NCI-H69 (cell line): ENCODE measurements at places on chromosomes 11 and 22.

- peak; percentile 92 for DNase-seq
Observed at GRCh38 chr11:118530683-118531596, at the start of gene TMEM25. TSS of gene TMEM25 (plus strand) at chr11:118531192. CDS start at chr11:118531802, 610 bp downstream.

GRCh38 chr11:888310-889212, 22.0 kb downstream of the CHID1 start:
- DNase-seq: no peak

DNA sequence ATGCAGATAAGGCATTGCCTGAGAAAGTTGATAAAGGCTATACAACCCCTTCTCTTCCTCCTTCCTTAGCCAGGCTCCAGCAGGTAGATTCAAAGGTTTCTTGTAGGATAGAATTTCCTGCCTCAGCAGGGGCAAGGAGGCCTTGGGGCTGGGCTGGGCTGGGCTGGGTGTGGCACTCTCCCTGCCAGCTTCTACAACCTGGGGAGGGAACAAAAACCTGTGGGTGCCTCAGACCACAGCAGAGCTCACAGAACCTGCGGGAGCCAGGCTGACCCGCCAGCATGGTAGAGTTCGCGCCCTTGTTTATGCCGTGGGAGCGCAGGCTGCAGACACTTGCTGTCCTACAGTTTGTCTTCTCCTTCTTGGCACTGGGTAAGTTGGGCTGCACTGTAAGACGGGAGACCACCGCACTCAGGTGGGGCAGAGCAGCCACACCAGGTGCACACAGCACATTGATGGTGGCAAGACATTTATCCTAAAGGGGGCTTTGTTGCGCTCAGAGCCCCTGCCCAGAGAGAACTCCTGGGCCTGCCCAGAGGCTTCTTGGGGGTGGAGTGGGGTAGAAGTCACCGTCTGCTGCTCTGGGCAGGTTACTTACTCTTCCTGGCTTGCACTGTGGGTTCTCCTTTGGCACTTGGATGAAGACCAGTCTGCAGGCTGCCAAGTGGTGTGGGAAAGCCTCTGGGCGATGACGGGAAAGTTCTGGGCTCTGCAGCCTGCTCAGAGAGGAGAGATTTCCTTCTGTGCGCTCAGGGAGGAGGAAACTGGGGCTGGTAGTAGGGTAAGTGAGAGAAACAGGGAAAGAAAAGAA, at the start of gene MOGAT2:
TSS of gene MOGAT2 (plus strand) at position 231 of the 811 bp plus-strand sequence. CDS start at position 282, 51 bp downstream.
- no peak for DNase-seq

- peak; percentile 87 for DNase-seq
Observed at GRCh38 chr11:58963551-58964104, 24.3 kb downstream of the GLYATL1 start.

GRCh38 chr11:20452585-20452984, 65.1 kb downstream of the PRMT3 start:
- DNase-seq: peak; percentile 87

DNA sequence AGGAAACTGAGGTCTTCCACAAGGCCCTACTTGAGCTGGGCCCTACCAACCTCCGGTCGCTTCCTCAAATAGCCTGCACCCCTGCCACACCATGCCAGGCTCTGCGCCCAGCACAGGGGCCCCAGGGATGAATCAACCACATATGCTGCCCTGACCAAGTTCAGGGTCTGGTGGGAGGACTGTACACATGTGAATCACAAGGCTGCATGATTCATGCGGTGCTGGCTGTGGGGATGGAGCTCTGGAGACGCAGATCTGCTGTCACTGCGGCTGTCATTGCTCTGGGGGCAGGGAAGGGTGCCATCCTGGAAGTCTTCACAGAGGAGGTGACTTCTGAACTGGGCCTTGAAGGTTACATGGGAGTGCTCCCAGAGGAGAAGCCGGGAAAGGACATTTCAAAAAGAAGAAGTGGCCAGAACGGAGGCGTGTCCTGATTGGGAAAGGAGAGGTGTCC, 21.5 kb downstream of the CYTH4 start:
- no peak for DNase-seq
